ENCODE measurements at places on chromosomes 7 and 10.

DNA sequence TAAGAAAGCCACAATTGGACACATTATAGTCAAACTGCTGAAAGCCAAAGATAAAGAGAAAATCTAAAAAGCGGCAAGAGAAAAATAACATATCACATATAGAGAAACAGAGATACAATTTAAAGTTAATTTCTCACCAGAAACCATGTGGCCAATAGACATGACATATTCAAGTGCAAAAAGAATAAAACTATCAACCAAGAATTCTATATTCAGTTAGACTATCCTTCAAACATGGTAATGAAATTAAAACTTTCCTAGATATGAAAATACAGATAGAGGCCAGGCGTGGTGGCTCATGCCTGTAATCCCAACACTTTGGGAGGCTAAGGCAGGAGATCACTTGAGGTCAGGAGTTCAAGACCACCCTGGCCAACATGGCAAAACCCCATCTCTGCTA is 129.1 kb upstream of the RNF32 start:
- DNase-seq = no peak

GRCh38 chr10:127524908-127525665 is 24.0 kb upstream of the NPS start:
- DNase-seq = no peak

DNA sequence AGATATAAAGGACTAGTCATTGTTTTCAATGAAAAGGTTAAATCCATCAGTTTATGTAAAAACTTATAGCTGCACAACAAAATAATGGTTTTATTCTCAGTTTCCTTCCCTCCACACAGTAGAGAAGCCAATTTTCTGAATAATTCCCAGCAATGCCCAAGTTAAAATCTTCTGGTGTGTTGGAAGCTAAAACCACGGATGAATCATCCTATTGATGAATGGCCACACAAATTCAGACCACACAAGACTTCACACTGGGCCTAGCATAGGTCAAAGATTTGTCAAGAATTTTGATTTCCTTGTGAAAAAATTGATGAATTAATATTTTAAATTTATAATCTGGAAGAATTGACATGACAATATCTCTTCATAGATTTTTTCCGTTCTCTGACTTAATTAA is 617.6 kb downstream of the INHBA start:
- DNase-seq = no peak

DNA sequence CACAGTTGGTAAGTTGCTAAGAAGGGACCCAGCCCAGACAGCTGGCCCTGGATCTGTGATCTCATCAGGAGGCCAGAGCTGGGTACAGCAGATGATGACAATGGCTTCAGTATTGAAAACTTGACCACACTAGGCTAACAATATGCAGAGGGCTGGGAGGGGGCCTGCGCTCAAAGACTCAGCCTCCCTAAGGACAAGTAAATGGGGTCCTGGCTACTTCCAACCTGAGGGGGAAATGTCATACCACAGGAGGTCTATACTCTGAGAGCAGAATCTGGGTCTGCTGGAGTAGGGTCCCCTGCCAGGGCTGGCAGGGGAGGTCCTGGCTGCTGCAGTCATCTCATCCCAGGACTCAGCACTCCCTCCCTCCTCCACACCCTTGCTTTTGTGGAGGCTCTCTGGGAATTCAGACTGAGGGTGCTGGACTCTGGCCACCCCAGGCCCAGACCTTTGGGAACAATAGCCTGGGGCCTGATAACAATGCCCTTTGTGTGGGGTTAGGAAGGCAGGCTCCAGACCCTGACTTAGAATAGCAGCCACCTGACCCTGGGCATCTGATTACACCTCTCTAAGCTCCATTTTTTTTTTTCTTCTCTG is 1.4 kb downstream of the FXYD4 start:
- DNase-seq = no peak

DNA sequence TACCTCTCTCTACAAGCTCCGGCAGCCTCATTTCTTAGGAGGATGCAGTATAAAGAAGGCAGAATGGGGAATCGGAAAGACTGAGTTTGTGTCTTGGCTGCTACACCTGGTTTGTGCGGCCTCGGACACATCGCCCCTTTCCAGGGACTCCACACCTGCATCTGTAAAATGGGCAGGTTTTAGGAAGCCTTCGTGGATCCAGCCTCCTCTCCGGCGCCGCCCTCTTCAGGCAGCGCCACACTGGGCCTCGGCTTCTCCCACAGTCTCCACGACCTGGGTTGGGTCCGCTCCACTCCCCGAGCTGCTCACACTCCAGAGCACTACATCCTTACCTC is 341 bp downstream of the GOT1 start:
- no peak for DNase-seq
